ENCODE measurements at places on chromosomes 2 and 18. TPM values are rescaled to one million over a fixed set of nuclear protein-coding genes. Genes with fewer than 3 reads are reported as not detected.

GRCh38 chr2:231306791-231307393 lies 88.6 kb upstream of the B3GNT7 start:
- no peak for DNase-seq

GRCh38 chr2:203656522-203657287 lies 49.7 kb upstream of the CD28 start:
- DNase-seq = no peak

GRCh38 chr2:16665748-16666448 lies at the start of gene CYRIA:
Gene CYRIA, minus strand, starts transcription at chr2:16665834. Its CDS starts 77,715 bp downstream, at chr2:16588119.
- DNase-seq = peak; percentile 86

- no peak for DNase-seq
Observed at GRCh38 chr2:113711851-113712250, 44.6 kb downstream of the SLC35F5 start.

GRCh38 chr2:126913881-126914615 lies 15.4 kb downstream of the TEX51 start:
- no peak for DNase-seq

DNA sequence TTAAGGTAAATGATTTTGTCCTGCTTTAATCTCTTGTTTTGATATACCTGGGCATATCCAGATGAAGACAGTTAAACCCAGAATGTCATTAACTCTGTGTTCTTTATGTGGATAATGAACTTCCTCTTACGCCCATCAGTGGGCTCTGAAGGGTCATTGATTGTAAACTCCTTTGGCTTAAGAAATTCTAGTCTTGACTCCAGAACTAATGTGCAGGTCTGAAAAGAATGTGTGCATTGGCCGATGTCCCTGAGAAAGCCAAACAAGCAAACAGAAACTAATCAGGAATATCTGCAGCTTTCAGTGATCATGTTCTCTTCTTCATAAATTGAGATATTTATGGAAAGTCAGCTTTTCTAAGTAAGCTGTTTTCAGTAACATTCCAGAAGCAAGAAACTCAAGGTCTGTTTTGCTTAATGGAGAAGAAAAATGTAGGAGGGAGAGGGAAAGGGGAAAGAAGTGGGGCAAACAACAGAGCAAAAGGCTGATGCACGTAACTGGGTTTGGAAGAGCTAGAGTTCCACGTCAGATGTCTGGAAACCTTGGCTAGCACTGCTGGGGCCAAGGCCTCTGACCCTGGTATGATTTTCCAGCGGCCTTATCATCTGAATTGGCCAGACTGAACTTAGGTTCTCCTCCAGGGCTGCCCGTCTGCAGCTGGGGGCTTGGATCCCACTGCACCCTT lies 61.3 kb upstream of the FHL2 start:
- no peak for DNase-seq

DNA sequence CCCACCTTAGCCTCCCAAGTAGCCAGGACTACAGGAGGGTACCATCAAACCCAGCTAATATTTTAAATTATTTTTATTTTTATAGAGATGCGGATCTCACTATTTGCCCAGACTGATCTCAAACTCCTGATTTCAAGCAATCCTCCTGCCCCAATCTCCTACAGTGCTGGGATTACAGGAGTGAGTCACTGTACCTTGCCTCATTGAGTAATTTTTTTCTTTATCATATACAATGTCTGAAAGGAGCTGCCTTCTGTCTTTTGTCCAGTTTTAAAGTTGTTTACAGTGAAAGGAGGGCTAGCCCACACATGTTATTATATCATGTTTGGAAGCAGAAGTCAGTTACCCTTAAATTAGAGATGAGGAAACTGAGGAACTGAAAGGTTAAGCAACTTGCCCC lies 32.5 kb downstream of the PRKRA start:
- DNase-seq = no peak

DNA sequence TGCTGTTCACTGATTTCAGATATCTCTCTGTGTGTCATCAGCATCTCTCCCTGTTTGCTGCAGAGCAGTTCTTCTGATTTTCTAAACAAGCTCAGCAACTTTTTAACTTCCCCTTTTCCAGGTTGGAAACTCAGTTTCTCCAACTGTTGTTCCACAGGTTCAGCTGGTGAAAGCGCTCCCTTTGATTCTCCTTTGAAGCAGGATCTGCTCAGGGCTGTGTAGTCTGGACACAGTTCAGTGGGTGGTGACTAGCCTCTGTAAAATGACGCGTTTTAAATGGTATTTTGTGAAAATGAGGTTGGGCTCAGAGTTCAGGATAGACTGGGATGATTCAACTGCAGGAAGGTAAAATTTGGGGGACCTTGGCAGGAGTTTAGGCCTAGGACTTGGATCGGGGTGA lies 106.3 kb downstream of the TRIM43 start:
- DNase-seq = no peak

DNA sequence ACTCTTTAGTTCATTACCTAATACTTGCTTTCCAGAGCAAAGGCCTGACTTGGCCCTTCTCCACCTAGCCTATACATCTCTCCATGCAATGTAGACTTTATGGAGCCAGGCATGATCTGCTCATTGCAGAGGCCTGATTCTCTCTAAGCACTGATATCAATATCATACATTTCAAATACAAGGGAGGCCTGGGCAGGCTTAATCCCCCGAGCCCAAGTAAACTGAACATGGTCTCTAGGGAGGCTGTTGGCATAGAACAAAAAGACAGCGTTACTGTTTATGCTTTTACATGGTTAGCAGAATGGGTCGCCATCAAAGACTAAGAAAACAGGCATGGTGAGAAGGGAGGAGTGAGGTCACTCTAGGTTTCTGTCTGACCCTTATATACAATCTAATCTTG lies 695.1 kb downstream of the ZEB2 start:
- no peak for DNase-seq

DNA sequence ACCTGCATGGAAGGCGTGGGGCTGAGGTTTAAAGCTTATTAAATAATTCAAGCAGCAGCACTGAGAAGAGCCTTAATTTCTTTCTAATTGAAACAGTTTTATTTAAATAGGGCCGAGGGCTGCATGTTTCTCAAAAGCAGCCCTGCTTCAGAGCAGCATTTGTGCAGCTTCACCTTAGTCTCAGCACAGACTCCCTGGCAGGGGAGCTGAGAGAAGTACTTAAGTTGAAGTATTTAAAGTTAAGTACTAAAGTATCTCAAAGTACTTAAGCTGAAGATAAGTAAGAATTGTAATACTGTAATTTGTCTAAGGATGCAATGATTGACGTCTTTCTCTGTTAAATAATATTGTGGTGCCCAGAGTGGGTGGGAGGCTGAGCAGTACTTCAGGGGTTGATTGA lies 31.4 kb downstream of the IMPA2 start:
- no peak for DNase-seq

GRCh38 chr2:212923393-212923792 lies 228.0 kb downstream of the IKZF2 start:
- no peak for DNase-seq

- peak; percentile 79 for DNase-seq
Observed at GRCh38 chr2:24456599-24457556, 34.2 kb upstream of the NCOA1 start.

DNA sequence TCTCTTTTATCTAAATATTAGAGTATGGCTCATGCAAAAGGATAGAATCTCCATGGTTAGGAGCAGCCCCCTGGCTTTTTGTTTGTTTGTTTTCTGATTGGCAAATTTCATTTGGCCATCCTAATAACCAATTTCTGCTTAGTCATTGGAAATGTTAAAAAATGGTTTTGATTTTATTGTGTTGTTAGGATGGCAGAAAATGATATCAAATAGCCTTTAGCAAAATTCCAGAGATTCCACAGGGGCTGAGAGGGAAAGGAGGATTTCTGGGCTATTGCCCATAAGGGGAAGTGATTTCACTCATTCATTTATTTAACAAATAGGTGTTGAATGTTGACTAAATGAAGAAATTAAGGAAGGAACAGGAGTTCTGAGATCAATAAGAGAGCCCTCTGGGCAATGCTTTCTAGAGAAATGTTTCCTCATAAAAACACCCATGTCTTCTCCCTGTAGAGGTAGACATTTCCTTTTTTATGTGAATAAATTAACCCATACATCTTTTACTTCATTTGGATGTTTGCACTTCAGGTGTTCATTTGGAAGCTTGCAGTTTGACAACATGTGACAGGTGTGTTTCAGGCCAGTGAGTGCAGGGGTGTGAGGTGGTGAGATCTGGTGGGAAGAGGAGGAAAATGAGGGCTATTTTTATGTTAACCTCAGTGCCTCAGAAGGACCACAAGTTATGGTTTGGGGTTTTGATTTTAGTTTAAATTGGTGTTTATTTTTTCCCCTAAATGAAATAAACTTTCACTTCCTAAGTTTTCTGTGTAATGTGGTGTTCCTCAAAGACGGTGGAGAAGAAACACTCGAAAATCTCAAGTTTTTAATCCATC lies 61.7 kb upstream of the EPC2 start:
- no peak for DNase-seq

- peak; percentile 95 for DNase-seq
Observed at GRCh38 chr2:26764078-26764887, at the start of gene SLC35F6. Gene SLC35F6, plus strand, starts transcription at chr2:26764284. Its CDS starts 66 bp downstream, at chr2:26764350.

DNA sequence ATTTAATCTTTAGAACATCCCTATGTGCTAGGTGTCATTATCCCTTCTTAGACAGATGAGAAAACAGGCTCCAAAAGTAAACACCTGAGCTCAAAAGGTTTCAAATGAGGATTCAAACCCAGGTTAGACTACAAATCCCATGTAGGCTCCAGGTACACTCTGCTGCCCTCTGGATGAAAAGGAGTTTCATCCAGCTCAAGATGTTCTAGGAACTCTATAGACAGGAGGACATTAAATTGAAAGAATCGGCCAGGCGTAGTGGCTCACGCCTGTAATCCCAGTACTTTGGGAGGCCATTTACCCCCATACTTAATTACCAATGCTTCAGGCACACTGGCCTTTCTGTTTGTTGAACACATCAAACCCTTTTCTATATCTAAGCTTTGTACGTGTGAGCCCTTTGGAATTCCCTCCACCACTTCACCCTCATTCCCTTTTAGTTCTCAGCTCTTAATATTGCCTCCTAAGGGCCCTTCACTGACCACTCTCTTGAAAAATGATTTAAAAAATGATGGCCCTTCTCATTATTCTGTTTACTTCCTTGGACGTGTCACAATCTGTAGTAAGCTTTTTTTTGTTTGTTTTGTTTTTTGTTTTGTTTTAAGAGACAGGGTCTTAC lies 10.7 kb downstream of the SLC25A12 start:
- no peak for DNase-seq

DNA sequence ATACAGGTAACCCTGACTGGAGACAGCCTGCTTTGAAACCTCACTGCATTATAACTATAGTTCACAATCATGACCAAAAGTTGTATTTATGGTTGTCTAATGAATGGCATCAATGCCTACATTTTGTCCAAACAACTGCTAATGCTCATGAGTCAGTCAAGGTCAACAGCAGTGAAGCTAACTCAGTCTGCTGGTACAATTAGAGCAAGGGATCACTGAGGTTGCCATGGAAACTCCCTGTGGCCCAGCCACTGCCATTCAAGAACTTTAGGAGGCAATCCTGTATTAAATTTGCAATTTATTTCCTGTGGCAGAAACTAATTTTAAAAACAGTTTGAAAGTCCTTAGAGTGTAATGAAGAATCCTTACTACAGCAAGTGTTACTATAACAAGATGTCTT lies 185.1 kb upstream of the SMAD7 start:
- no peak for DNase-seq

DNA sequence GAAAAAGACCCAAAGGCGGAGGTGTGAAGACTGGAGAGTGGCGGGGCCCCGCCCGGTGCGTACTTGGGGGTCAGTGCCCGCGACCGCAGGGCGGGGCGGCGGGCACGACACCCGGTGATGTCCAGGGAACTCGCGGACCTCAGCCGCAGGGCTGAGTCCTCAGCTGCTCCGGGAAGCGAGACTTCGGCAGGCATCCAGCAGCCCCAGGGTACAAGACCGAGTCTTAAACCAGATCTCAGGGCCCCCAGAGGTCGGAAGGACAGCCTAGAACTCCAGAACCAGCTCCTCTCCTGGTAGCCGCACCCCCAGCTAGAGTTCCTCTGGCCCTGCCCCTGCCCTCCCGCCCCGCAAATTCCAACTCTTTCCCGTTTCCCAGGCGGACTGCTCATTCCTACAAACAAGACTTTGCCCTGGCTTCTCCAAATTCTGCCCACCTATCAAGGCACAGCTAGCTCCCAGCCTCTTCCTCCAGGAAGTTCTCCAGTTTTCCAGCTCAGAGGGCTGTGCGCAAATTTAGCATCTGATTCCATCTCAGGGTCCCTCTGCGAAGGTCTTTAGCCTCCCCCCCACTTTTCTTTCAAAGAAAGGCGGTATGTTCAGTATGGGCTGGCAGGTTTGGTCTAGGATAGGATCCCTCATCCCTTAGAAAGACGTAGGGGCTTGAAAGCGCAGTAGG lies 26.0 kb upstream of the NOTO start:
- DNase-seq = no peak

GRCh38 chr18:8619041-8619440 lies 9.8 kb downstream of the RAB12 start:
- DNase-seq = no peak

DNA sequence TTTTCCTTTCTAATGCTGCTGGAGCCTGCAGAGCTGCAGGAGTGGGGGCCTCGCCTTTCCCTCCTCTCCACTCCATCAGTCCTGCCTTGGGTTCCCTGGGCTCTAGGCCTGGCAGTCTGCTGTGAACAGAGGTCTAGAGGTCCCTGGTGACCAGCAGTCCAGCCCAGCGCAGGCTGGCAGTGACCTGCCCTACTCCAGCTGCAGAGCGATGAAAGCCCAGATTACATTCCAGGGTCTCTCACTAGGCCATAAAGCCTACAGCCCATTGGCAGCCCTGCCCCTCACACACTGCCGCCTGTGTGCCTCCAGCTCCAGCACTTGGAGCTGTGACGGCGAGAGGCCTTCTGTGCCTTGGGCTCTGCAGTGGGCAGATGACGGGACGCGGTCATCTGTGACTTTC lies 14.8 kb upstream of the MAL start:
- DNase-seq = no peak

DNA sequence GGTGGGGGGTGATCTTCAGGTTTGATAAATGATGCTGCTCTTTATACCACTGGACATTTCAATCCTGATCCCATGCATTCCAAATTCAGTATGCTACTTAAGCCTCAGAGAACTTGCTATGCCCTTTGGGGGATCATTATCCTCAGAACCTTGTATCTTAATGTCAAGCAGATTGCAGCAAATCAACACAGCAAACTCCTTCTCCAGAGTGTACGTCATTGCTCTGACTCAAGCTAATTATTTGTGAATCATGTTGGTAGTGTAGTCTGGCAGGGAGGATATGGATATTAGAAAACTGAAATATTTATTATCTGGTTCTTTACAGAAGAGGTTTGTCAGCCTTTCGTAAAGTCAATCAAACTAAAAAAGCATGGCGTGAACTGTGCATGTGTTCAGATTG lies 562.5 kb upstream of the FAM98A start:
- no peak for DNase-seq

GRCh38 chr18:50002781-50003180 lies 189.4 kb upstream of the ACAA2 start:
- DNase-seq = no peak

The BMP10 gene
- total RNA-seq = 0.35 TPM

The IL1F10 gene
- not detected for total RNA-seq

The POMC gene
- total RNA-seq = 9.1 TPM

The KYNU gene
- total RNA-seq = 1.1 TPM

The PLCD4 gene
- 0.43 TPM for total RNA-seq

The AMER3 gene
- total RNA-seq = not detected

The PIEZO2 gene
- 0.11 TPM for total RNA-seq

The RGPD4 gene
- total RNA-seq = 0.05 TPM

The SPATA3 gene
- not detected for total RNA-seq
